ENCODE measurements at places on chromosomes 3 and 15.

DNA sequence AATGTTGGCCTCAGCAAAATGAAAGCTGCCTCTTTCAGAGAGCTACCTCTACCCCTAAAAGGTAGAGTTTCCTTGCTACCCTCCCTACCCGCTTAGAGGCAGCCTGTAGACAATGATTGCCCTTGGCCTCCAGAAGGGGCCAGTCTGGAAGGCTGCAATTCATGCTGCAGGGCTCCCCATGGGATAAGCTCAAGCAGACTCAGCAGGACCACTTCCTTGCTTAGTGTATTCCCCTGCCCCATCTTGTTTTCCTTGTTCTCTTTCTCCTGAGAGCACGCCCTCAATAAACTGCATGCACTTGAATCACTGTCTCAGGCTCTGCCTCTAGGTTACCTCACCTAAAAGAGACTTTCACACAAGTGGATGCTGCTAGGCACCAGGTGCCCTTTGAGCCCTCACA is 134.0 kb upstream of the CTNNB1 start:
- DNase-seq = no peak

DNA sequence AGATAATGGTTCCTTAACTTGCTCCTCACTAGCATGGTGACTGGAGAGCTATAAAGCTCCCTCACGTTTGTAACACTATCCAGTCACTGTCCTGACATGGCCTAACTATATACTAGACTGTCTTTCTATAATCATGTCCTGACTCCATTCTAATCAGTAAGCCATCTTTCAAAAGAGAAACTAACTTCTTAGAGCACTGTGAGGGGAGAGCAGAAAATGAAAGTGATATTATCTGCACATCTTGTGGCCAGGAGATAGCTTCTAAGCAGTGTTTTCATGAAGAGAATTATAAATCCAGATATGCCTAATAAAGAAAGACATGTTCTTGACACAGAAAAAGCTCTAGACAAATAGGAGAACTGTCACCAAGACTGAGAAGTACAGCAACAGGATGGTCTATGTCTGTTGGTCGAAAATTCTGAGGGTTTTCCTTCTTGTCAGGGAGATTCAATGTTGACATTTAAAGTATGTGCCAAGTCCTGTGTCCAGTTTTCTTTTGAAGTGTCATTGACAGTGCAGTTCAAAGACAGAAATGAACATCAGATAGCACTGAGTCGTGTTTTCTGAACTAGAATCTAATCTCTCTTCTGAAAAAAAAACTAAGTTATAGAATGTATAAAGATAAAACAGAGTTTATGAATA is 230.6 kb upstream of the PEX5L start:
- DNase-seq = no peak

DNA sequence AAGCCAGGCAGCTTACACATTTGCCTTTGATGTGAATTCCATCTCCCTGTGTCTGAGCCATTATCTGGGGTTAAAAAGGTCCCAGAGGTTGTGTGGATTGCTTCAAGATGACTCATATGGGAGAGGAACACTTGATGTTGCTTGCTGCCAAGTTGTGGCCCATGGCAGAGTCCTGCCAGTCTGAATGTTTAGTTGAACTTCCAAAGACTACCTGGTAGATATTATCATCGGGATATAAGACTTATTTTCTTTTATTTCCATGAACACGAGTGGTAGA is 85.6 kb downstream of the TJP1 start:
- no peak for DNase-seq

DNA sequence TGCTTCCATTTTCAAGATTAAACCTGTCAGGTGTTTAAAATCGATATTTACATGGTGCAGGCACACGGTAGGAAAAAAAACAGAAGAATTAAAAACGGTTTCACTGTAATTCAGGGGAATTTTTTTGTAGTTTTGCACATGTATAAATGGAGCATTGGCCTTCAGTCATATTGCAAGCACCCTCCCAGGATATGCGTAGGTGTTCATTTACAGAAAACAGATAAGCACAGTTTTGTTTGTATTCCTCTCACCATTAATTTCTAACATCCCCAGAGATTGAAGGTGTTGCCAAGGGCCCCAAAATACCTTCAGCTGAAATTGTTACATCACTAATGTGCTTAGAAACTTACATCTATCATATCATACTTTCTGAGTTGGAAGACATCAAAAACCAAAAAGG is 427.1 kb upstream of the NR2F2 start:
- DNase-seq = no peak

DNA sequence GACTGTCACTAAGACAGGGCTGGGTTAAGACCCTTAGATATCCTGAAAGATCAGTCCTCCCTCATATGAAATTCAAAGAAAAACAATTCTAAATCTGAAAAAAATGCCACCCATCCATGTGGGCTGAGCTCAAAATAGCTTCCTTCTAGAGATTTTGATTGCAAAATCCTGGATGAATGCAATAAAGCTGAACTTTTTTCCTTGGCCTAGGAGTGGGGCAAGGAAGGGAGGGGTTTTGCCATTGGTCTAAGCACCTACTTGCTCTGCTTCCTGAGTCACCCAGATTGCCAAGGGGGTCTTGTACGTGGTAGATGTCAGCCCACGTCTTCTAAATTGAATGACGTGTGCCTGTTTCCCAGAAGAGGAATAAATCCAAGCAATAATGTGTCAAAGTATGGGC is 15.3 kb upstream of the SMAD3 start:
- DNase-seq = no peak

GRCh38 chr3:105503191-105503593 is 136.5 kb downstream of the ALCAM start:
- no peak for DNase-seq

- no peak for DNase-seq
Measured at GRCh38 chr3:63538919-63539318, 113.6 kb upstream of the SNTN start.

DNA sequence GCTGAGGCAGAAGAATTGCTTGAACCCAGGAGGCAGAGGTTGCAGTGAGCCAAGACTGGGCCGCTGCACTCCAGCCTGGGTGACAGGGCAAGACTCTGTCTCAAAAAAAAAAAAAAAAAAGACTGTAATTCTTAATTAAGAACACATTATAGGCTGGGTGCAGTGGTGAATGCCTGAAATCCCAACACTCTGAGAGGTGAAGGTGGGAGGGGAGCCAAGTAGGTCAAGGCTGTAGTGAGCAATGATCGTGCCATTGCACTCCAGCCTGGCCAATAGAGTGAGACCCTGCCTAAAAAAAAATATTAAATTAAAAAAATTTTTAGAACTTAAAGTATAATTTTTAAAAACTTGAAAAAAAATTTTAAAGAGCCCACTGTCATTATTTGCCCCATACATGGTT is 13.4 kb upstream of the ARPIN start:
- no peak for DNase-seq

GRCh38 chr3:163327086-163327485 is 1751.2 kb downstream of the SI start:
- DNase-seq = no peak

- no peak for DNase-seq
Measured at GRCh38 chr15:36406366-36406765, 173.1 kb upstream of the CDIN1 start.

DNA sequence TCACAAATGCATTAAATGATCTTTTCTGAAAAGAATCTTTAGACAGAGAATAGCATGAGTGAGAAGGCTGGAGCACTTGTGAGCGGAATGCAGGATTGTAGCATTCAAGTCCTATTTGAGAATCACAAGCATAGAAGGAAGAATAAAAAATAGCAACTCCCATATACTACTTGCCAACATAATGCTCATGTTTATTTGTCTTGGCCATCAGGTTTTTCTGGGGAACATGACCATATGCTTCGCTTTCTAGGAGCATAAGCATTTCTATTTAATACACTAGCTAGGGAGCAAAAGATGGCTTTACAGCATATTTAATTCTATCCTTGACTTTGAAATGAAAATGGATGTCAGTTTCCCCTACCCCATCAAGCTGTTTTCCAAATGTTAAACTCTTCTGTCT is 170.3 kb upstream of the MITF start:
- DNase-seq = no peak

- no peak for DNase-seq
Measured at GRCh38 chr3:177835008-177835407, 637.7 kb upstream of the TBL1XR1 start.

DNA sequence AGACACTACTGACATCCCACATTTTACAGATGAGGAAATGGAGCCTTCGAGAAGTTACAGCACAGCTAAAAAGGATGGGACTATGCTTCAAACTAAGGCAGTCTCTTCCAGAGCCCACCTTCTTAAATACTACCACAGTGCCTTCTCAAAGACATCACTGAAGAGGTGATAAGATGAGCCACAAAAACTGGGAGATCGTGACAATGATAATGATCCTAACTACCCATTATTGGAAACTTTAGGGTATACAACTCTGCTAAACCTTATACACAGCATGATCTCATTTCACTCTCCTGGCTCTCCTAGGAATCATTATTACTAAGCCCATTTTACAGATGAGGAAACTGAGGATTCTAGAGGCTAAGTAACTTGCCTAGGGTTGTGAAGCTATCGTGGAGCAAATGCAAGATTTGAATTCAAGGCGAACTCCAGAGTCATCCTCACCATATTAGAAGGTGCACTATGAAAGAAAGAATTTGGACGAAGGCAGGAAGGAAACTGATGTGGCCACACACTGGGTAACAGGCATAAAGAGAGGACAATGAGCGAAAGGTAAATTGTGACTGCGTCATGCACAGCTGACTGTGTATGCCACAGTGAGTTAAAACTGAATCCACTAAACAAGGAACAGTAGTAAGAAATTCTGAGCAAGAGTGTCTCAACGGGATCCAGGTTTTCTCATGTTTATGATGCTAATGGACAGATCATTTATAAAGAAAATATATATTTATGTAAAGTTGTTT is 55.4 kb downstream of the SUCLG2 start:
- no peak for DNase-seq

DNA sequence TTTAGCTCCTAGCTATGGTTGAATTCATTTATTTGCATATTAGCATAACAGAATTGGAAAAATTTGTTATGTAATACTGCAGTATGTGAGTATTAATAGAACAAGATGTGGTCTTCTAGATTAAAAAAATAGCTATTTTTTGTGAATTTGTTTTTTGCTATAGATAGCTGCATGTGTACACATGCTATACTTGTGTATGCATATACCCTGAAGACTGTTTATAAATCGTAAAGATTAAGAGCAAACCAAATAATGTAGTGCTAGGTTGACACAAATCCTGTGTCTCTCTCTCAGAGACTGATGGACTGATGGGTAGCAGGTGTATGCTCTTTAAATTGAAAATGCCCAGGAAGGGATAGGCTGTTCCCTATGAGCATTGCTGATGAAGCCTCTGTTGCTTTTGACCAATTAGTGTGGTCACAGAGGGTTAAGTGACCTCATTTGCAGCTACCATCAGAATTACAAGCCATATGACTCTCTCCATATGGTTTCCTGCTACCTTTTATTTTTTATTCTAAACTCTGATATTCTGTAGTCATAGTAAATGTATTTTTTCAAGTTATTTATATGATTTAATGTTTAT is 9.0 kb downstream of the PLCL2 start:
- DNase-seq = no peak

- no peak for DNase-seq
Measured at GRCh38 chr3:42755681-42756578, 17.1 kb downstream of the CCDC13 start.

DNA sequence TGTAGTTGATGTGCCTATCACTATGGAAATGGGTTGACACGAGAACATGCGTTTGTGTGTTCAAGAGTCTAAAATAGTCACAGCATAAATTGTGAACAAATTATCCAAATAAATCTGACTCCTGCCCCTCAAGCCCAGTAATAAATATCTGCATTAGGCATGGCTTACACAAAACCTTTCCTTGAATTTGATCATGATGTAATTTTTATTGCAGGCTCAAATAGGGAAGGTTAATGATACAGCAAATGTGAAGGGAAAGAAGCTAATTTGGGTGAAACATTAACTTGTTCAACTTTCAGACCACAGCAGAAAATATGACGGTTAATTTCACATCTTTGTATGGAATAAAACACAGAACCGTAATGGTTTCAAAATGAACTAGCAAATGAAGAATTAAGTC is 74.6 kb downstream of the WNT5A start:
- no peak for DNase-seq

DNA sequence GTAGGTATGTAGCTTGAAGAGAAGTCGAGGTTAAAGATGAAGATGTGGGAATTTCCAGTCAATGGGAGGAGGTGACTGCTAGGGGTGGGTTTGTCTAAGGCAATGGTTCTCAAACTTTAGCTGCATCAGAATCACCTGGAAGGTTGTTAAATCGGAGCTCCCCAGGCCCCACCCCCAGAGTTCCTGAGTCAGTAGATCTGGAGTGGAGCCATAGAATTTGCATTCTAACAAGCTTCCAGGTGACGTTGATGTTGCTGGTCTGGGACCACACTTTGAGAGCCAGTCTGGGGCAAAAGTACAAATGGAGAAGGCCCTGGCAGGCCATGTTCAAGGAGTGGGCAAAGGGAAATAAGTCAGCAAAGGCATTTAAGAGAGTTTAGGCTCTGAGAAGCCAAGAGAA is 69.1 kb downstream of the CMTM8 start:
- no peak for DNase-seq

DNA sequence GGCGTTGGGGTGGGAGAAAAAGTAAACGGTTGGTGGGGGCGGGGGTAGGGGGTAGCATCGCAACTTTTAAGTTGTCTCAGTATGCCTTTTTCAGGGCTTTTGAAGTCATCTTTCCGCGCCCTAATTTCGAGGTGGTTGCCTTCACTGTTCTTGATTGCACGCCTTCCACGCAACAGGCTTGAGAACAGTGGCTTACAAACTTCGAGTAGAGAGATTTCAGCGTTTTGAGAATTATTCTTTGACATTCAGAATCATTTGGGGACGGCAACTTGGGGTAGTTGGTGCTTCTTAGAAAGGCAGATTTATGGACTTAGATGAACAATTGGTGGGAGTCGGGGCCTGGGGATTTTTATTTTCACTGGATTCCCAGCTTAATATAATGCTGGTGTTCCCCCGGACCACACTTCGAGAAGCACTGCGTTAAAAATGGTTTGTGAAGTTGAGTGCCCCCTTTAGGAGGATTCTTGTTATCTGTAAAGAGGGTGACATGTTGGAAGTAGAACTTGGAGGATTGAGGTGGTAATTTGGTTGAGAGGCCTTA is 880 bp downstream of the PPP4R2 start:
- no peak for DNase-seq

DNA sequence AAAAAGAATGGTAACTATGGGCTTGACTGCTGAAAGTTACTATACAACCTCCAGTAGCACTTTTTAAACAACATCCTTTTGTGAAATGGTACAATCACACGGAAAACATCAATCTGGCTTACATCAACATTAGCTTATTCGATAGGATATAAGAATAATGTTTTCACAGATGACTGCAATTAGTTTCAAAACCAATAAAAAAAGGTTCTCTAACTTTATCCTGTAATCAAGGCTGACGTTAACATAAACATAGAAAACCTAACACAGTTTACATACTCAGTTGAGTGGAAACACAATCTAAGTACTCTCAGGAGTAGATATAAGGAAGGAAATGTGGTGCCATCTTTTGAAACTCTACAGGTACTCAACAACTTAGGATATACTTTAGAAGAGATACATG is 102.2 kb downstream of the DLG1 start:
- DNase-seq = no peak

GRCh38 chr15:58077427-58077826 is 11.9 kb upstream of the ALDH1A2 start:
- DNase-seq = no peak

GRCh38 chr3:192843119-192843518 is 74.5 kb downstream of the MB21D2 start:
- DNase-seq = no peak
